ENCODE measurements at places on chromosomes 7 and 10.
A peak's percentile ranks its signal among the peaks of the same experiment; 100 is the strongest.

- no peak for DNase-seq
These were observed 31.8 kb downstream of the RAMP3 start for GRCh38 chr7:45189151-45189970.

GRCh38 chr7:111771638-111772037 lies 209.3 kb upstream of the IMMP2L start:
- no peak for DNase-seq

DNA sequence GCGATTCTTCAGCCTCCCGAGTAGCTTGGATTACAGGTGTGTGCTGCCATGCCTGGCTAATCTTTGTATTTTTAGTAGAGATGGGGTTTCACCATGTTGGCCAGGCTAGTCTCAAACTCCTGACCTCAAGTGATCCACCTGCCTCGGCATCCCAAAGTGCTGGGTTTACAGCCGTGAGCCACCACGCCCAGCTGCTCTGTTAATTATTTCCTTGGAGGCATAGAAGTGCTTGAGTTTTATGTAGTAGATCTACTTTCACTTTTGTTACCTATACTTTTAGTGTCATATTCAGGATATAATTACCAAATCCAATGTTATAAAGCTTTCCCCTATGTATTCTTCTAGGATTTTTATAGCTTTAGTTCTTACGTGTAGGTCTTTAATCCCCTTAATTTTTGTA lies 1093.0 kb downstream of the GATA3 start:
- DNase-seq: no peak

DNA sequence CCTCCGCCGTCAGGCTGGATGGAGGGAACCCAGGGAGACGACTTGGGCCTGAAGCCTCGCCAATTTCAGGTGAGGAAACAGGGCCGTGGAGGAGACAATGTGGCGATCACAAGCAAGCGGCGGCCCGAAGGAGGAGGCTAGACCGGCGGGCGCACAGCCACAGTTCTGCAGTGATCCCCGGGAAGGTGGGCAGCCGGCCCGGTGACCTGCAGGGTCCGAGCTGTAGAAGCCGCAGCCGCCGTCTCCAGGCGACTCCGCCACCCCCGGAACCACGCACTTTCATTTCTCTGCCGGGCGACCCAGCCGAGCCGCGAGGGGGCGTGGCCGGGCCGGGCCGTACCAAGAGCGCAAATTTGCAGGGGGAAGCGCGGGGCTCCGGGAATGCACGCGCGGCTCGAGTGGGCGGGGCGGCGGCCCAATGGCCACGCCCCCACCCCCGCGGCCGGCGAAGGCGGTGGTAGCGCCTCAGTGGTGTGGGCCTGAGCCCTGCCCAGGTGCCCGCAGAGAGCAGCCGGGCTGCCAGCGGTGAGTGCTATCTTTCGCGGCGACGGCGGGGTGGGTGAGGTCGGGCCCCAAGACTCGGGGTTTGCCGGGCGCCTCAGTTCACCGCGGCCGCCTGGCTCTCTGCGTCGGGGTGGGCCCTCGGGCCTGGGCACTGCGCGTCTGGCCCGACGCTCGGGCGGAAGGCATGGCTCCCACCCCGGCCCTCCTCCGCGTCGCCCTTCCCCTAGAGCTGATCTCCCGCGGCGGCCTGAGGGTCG lies at the start of gene POR:
TSS of gene POR (plus strand) at position 501 of the 761 bp plus-strand sequence. CDS start 38,847 bp downstream, outside the sequence.
- peak; percentile 93 for DNase-seq

Data from stimulated activated CD4-positive, alpha-beta T cell treated with anti-CD3 and anti-CD28 coated beads, TNF-alpha, amount 100 ng/mL, for 24 hours (primary cell).